DND-41 (cell line): ENCODE measurements at places on chromosomes 7 and 10.

DNA sequence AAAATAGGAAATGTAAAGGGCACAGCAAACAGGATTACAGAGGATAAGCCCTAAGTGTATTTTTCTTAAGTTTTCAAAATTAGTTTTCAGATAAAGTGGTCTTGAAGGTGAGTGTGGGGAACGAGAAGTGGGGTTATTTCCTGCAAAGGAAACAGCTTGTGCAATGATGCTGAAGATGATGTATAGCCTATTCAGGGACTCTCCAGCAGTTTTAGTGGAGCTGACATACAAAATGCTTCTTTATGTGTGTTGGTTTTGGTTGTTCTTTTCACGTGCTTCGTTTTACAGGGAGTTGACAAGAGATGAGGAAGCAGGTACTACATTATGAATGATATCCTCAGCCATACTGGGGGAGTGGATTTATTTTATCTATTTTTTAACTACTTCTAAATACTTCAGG, 20.5 kb downstream of the CASD1 start:
- no peaks in the 10 kb centered on the region for H3K27me3 ChIP-seq
- H3K4me3 ChIP-seq, result no peak overlapping the region
- no peak for DNase-seq
- H3K36me3 ChIP-seq, result peaks cover 62% of the 10 kb centered on the region; the same call in 1 of the 2 replicates

- peaks cover 8% of the 10 kb centered on the region for H3K36me3 ChIP-seq
- H3K4me3 ChIP-seq, result no peak overlapping the region
- H3K27ac ChIP-seq, result peak overlapping the region; percentile 38; the same call in 1 of the 2 replicates
- no peaks in the 10 kb centered on the region for H3K27me3 ChIP-seq
- DNase-seq, result no peak
These were observed 26.6 kb upstream of the ASCC1 start for GRCh38 chr10:72242675-72243074.

- H3K4me1 ChIP-seq, result no peaks in the 10 kb centered on the region
- no peak overlapping the region for H3K4me3 ChIP-seq
- no peaks in the 10 kb centered on the region for H3K36me3 ChIP-seq
- DNase-seq, result no peak
- no peak overlapping the region for H3K27ac ChIP-seq
- H3K27me3 ChIP-seq, result no peaks in the 10 kb centered on the region
These were observed 57.1 kb downstream of the ABCB1 start for GRCh38 chr7:87543623-87544022.

DNA sequence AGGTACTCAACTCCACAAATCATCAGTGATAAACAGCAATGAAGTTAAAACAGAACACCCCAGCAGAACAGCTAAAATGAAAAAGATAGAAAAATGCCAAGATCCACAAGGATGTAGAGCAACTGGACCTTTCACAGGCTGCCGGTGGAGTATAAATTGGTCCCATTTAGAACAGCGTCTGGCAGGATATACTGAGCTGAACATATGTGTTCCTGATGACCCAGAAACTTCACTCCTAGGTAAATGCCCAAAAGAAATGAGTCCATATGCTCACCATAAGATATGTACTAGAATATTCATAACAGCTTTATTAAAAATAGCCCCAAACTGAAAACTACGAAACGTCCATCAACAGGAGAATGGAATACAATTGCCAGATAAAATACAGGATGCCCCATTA, 102.4 kb downstream of the OAT start:
- H3K4me1 ChIP-seq, result no peaks in the 10 kb centered on the region
- no peak overlapping the region for H3K4me3 ChIP-seq
- H3K27me3 ChIP-seq, result no peaks in the 10 kb centered on the region
- no peak overlapping the region for H3K27ac ChIP-seq
- no peaks in the 10 kb centered on the region for H3K36me3 ChIP-seq
- DNase-seq, result no peak

DNA sequence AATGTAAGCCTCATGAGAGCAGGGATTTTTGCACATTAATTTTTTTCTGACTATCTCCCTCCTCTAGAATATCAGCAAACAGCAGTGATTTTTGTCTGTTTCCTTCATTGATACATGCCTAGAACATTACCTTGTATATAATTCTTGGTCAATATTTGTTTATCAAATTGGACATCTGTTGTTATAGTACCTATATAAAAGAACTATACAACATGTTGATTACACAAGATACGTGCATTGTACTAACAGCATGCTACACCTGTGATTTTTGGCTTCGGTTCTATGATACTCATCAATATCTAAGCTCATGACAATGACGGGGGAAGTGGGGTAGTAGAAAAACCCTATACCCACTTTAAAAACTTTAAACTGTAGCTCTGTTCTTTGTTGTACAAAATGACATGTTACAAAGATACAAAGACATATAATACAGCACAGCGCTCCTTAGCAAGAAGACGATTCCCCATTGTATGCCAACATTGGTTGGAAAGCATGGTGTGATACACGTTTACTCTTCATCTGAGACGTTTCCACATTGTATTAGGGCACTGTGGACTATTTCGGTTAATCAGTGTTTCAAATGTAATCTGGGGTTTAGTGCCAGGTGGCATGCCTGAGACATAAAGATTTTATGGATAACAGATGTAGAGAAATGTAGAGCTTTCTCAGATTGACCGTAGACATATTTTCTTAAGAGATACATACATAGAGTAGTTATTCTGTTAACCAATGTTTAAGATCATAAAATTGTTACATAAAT, 70.5 kb upstream of the FOXP2 start:
- no peak overlapping the region for H3K4me3 ChIP-seq
- H3K4me1 ChIP-seq, result peaks cover 24% of the 10 kb centered on the region
- no peaks in the 10 kb centered on the region for H3K36me3 ChIP-seq
- no peak overlapping the region for H3K27ac ChIP-seq
- H3K27me3 ChIP-seq, result no peaks in the 10 kb centered on the region

- no peak overlapping the region for H3K4me3 ChIP-seq
- no peaks in the 10 kb centered on the region for H3K36me3 ChIP-seq
- DNase-seq, result no peak
These were observed 209.7 kb downstream of the GPAM start for GRCh38 chr10:111973826-111974225.

DNA sequence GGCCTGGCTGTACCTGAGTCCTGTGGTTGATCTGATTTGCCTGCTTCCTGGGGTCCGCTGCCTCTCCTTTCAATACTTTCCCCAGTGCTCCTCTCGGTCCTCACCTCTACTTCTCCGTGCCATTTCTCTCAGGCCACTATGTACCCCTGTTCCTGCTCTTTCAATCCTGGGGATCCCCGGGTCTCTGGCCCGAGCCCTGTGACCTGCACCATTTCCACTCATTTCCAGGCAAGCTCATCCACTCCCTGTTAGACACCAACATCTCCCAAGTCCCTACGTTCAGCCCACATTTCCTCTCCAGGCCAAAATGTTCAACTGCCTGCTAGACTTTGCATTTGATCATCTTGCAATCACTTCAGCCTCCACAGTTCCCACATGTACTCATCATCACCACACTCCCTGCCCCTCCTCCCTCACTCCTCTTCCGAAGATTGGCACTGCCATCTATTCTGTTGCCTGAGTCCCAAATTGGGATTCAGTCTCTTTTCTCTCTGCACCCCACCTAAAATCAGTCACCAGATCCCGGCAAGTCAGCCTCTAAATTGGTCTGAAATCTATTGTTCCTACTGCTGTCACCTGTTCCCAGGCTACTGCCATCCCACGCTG, 34.4 kb upstream of the ZMIZ1 start:
- H3K27me3 ChIP-seq, result no peaks in the 10 kb centered on the region
- no peak for DNase-seq
- H3K36me3 ChIP-seq, result no peaks in the 10 kb centered on the region
- no peaks in the 10 kb centered on the region for H3K4me1 ChIP-seq

DNA sequence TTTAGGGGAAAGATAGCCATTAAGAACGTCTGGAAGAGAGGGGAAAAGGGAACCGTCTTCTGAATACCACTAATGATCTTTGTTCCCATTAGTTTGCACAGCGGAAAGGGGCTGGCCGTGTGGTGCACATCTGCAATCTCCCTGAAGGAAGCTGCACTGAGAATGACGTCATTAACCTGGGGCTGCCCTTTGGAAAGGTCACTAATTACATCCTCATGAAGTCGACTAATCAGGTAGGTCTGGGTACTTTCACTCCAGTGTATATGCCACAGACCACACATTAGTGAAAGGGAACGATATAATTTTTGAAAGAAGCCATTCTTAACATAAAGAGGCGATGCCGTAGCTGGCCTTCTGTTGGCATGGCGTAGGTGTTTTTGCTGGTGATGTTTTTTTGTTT, 74.3 kb upstream of the PDCD4 start:
- H3K27ac ChIP-seq, result no peak overlapping the region
- no peak for DNase-seq
- H3K4me1 ChIP-seq, result peaks cover 3% of the 10 kb centered on the region
- H3K36me3 ChIP-seq, result no peaks in the 10 kb centered on the region

GRCh38 chr10:14534152-14534551, 203.4 kb upstream of the FRMD4A start:
- no peaks in the 10 kb centered on the region for H3K4me1 ChIP-seq
- peaks cover 3% of the 10 kb centered on the region for H3K27me3 ChIP-seq
- no peak for DNase-seq
- no peak overlapping the region for H3K4me3 ChIP-seq
- no peak overlapping the region for H3K27ac ChIP-seq

DNA sequence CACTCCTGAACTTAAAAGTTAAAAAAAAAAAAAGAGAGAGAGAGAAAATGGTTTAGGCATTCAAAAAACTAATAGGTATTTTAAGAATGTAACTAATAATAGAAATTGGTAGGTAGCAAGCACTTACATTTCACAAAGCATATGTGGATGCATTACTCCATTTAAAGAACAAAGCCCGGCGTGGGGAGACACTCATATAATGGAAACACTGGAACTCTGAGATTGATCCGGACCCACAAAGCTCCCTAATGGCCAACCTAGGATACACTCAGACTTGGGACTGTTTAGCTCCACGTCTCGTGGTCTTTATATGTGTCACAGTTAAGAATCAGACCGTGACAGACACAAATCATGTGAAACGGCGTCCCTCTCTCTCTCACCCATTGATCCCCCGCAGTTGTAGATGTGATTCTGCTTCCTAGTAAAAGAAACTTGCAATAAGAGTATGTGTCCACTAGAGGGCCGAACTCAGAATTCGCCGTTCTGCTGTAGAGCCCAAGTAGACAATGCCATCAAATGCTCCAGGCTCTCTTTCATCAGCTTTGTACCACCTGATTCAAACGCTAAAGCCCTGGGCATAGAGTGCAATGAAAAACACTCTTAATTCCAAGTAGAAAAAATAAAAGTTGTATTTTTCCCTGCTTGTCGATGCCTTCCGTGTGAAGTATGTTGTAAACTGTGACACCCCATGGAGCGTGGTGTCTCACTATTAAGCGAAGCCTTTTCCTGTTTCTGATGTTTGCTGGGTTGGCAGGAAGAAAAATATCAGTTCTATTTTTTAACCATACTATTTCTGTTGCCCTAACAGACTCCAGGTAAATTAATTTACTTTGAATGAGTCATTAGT, 429.0 kb upstream of the MTPN start:
- no peaks in the 10 kb centered on the region for H3K27me3 ChIP-seq
- no peak overlapping the region for H3K27ac ChIP-seq
- DNase-seq, result peak; percentile 38
- H3K4me1 ChIP-seq, result 0 out of 2 replicates have a peak, but pooled peaks cover 2% of the 10 kb centered on the region

DNA sequence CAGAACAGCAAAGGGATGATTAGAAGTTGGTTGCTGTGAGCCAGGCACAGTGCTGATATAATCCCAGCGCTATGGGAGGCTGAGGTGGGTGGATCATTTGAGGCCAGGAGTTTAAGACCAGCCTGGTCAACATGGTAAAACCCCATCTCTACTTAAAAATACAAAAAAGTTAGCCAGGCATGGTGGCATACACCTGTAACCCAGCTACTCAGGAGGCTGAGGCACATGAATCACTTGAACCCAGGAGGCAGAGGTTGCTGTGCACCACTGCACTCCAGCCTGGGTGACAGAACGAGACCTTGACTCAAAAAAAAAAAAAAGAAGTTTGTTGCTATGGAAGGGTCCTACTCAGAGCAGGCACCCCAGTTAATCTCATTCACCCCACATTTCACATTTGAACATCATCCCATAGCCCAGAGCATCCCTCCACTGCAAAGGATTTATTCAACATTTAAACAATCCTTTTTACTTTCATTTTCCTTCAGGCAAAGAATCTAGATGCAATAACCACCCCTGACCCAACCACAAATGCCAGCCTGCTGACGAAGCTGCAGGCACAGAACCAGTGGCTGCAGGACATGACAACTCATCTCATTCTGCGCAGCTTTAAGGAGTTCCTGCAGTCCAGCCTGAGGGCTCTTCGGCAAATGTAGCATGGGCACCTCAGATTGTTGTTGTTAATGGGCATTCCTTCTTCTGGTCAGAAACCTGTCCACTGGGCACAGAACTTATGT, 4.1 kb downstream of the IL6 start:
- DNase-seq, result peak; percentile 16
- peak overlapping the region; percentile 0; the same call in 1 of the 2 replicates for H3K4me3 ChIP-seq
- no peak overlapping the region for H3K27ac ChIP-seq
- no peaks in the 10 kb centered on the region for H3K36me3 ChIP-seq

- no peak for DNase-seq
- no peak overlapping the region for H3K4me3 ChIP-seq
- no peaks in the 10 kb centered on the region for H3K27me3 ChIP-seq
- H3K4me1 ChIP-seq, result no peaks in the 10 kb centered on the region
- no peaks in the 10 kb centered on the region for H3K36me3 ChIP-seq
- H3K27ac ChIP-seq, result no peak overlapping the region
These were observed 345.7 kb downstream of the THSD7A start for GRCh38 chr7:11486271-11486670.

GRCh38 chr10:62133618-62134017, 135.0 kb downstream of the RTKN2 start:
- DNase-seq, result no peak
- H3K36me3 ChIP-seq, result no peaks in the 10 kb centered on the region
- no peaks in the 10 kb centered on the region for H3K4me1 ChIP-seq
- H3K4me3 ChIP-seq, result no peak overlapping the region

GRCh38 chr7:119270644-119271043, 1002.3 kb upstream of the KCND2 start:
- H3K36me3 ChIP-seq, result no peaks in the 10 kb centered on the region
- H3K4me1 ChIP-seq, result no peaks in the 10 kb centered on the region
- no peak overlapping the region for H3K4me3 ChIP-seq
- no peak overlapping the region for H3K27ac ChIP-seq
